ENCODE measurements at places on chromosomes 11 and 22.

DNA sequence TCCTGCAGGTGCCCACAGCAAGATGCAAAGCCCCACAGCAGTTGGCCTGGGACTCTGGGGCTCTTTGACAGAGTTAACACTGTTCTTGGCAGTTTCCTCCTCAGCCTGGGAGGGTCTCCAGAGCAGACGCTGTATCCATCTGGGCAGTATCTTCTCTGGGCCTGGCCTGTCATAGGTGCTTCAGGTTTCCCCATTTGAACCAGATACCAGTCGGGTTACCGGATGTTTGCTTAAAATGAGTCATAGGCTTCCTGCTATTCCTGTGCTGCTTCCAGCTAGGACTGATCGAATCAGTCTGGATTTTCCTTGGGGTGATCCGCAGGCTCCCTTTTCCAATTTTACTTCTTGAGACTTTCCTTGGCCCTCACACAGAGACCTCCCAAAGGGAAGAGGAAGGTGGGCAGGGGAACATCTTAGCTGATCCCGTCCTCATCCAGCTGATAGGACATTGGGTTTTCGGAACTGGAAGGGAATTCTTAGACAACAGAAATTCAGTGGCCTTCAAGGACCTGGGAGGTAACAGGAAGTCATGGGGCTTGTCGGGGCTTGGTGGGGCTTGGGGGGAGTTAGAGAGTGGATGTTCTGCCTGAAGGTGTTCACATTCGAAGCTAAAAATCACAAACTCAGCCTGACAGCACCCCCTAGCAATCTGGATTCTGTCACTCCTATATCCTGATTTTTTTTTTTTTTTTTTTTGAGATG lies 2.4 kb upstream of the RANGAP1 start:
- DNase-seq, result no peak

DNA sequence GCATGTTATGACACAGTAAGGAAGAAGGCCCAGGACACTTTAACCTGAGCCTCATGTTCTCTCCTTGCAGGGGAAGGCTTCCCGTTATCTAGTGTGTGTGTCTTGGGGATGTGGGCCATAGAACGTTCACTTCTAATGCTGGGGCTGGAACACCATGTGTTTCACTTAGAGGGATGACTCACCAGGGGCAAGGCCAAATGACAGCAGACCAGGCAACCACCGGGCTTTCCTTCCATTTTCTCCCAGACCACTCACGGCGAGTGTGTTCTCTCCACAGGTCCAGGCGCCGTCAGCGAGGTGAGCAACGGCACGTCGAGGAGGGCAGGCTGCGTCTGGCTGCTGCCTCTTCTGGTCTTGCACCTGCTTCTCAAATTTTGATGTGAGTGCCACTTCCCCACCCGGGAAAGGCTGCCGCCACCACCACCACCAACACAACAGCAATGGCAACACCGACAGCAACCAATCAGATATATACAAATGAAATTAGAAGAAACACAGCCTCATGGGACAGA lies 964.4 kb downstream of the NTM start:
- no peak for DNase-seq

DNA sequence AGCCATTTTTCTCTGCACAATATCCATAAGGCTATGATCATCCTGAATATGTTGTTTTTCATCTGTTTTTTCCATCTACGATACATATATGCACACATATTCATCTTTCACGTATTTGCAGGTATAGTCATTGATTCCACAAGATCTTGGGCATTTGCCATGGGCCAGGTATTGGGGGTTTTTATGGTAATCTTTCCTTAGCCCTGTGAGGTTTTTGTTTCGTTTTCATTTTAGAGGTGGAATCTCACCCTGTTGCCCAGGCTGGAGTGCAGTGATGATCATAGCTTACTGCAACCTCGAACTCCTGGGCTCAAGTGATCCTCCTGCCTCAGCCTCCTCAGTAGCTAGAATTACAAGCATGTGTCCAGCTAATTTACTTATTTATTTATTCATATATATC lies 20.0 kb downstream of the CD6 start:
- DNase-seq, result no peak

- no peak for DNase-seq
Observed at GRCh38 chr11:77400775-77401449, 73.0 kb downstream of the PAK1 start.

DNA sequence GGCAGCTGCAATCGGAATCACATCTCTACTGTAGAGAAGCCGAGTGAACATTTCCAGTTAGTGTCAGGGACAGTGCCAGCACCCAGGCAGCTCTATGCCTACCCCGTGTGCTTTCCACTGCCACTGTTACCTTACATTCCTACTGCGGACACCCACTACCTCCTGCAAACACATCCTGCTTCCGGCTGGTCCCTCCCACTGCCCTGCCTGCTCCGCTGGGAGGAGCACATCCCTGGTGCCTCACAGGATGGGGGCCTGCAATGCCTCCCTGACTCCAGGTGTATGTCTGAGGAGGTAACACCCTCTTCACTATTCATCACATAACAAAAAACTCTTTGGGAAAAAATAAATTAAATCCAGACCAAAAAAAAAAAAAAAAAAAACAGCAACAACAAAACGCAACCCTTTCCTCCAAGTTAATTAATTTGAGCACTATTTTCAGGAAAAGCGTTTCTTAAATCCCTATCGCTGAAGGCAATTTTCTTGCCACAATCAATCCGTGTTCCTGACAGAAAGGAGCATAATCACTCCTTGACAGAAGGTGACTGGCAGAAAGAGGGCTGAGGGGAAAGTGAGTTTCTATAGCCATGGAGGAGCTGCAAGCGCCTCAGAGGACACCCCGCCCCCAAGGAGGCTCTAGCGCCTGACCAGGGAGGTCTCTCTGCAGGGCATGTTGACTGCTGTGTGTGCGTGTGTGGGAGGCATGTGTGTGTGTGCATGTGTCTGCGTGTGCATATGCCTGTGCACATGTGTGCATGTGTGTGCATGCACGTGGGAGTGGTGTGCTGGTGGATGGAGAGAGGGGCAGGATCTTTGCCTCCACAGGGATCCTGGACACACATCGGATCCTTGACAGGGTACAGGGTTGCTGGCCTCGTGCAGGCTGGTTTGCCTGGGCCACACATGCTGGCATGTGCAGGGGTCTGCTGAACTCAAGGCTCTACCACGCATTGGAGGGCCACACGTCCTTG lies 134.8 kb upstream of the NTM start:
- peak; percentile 70 for DNase-seq

DNA sequence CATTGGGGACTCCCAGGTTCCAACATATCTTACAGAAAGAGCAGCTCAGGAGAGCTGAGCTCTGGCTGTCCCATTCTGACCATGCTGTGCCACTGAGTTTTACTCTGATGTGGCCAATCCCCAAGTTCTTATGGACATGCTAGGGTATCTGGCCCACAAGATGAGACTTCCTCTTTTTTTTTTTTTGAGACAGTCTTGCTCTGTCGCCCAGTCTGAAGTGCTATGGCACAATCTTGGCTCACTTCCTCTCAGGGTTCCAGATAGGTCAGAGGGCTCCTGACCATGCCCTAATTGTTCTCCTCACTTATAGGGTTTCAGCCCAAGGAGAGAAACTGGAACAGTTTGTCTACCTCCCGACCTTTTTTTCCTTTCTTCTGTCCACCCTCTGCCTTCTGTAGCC lies 152.3 kb upstream of the CCDC90B start:
- no peak for DNase-seq

DNA sequence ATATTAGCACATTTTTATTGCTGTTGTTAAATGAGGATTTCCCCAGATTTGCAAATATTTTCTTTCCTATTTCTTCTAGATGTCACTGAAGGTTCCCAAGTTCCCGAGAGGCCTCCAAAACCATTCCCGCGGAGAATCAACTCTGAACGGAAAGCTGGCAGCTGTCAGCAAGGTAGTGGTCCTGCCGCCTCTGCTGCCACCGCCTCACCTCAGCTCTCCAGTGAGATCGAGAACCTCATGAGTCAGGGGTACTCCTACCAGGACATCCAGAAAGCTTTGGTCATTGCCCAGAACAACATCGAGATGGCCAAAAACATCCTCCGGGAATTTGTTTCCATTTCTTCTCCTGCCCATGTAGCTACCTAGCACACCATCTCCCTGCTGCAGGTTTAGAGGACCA lies 17.5 kb downstream of the MCAM start:
- no peak for DNase-seq

DNA sequence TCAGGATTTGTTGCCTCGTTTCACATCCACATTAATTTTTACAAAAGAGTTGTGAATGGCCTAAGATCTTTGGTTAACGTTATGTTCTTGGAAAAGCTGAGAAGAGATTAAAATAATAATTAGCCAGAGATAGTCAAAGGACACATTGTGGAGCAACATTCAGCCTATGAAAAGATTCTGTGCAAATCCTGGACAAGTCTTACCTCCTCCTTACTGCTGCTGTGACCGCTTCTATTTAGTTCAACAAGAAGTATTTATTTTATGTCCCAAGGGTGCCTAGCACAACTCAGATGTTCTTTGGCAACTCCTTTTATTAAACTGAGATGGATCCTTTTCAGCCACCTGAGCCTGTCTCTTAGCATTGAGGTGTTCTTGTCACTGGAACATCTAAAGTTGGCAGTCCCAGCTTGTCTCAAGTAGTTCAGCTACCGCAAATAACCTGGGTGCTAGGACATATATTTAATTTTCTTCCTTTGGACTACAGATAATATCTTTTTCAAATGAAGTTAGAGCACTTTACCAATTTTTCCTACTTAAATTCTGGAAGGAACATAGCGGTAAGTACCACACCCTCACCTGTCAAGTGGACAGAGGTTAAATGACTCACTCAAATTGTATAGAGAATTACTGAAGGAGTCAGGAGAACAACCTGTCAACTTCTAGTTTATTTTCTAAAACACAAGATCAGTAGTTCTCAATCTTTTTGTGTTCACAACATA lies 80.5 kb upstream of the CHRM4 start:
- no peak for DNase-seq

- no peak for DNase-seq
Observed at GRCh38 chr11:103798446-103798845, 238.0 kb upstream of the DDI1 start.

GRCh38 chr11:122803306-122803705 lies 35.0 kb upstream of the CRTAM start:
- DNase-seq, result no peak

Data from vagina (tissue), 2 donors.